ENCODE measurements at places on chromosomes 11 and 22.

DNA sequence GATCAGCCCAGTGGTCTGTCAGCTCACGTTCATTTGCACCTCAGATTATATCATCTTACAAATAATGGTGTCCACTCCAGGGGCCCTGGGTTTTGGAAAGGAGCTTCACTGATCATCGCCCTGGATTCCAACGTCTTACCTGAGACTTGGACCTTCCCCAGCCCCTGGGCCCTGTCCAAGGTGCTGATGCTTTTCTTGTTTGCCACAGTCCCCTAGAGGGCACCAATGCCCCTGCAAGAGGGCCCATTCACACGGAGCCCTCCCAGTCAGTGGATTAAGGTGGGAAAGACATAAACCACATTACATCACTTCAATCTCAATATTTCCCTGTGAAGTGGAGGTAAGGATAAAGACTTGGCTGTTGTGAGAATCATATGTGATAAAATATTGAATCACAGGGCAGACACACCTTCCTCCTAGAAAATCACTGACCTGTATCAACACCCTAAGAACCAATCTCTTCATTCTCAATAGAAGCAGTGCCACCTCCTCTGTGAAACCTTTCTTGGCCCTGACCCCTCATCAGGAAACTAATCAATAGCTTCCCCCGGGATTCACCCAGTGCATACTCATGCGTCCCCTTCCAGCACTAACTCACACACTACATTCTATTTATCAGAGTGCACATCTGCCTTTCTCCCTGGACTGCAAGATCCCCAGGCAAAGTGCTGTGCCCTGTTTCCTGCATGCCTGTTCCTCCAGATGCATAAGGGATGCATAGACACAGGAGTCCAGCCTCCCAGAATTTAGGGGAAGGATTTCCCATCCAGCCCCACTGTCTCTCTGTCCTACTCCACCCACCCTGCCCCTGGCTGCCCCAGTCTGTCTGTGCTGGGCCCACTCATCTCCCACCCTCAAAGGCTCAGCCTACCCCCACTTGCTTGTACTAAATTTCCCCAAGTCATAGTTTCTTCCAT, 167.0 kb downstream of the BUD13 start:
- peak; percentile 35 for DNase-seq

DNA sequence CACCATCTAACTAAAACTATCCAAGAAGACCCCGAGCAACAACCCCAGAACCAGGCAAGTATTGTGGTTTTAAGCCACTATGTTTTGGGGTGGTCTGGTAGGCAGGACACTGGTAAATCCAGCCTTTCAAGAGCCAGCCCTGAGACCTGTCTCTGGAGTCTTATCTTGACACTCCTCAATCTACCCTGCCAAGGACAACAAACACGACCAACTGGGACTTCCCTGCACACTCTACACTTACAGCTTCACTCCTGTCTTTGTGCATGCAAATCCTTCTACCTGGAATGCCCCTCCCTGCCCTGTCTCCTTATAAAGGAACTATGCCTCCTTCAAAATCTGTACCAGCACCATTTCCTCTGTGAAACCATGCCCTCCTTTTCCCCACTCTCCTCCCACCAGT, 107.3 kb downstream of the RPL27A start:
- DNase-seq = no peak

- DNase-seq = no peak
These were observed 199.2 kb downstream of the RAB38 start for GRCh38 chr11:87976009-87976408.

GRCh38 chr11:65204646-65205601, 23.2 kb downstream of the CAPN1 start:
- peak; percentile 34 for DNase-seq

- peak; percentile 9 for DNase-seq
These were observed 168.8 kb upstream of the SYT13 start for GRCh38 chr11:45454917-45455401.
